ENCODE measurements at places on chromosomes 4 and X.

GRCh38 chrX:118513120-118513898, 17.7 kb downstream of the DOCK11 start:
- ATAC-seq = no peak

DNA sequence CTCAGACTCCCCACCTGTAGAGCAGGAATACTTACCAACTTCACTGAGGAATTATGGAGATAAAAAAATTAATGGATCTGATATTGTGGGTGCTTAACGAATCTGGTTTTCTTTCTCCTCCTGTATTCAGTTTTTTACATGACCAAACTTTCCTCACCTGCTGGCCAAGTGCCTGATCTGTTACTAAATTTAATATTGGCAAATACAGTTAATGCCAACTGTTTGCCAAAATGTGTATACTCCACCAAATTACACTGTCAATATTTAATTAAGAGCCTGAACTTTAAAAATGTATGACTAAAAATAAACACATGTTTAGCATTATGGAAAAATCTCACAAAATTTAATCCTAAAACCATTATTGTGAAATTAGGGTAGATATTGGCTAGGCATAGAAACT, 3.3 kb downstream of the PGRMC2 start:
- ATAC-seq = no peak

DNA sequence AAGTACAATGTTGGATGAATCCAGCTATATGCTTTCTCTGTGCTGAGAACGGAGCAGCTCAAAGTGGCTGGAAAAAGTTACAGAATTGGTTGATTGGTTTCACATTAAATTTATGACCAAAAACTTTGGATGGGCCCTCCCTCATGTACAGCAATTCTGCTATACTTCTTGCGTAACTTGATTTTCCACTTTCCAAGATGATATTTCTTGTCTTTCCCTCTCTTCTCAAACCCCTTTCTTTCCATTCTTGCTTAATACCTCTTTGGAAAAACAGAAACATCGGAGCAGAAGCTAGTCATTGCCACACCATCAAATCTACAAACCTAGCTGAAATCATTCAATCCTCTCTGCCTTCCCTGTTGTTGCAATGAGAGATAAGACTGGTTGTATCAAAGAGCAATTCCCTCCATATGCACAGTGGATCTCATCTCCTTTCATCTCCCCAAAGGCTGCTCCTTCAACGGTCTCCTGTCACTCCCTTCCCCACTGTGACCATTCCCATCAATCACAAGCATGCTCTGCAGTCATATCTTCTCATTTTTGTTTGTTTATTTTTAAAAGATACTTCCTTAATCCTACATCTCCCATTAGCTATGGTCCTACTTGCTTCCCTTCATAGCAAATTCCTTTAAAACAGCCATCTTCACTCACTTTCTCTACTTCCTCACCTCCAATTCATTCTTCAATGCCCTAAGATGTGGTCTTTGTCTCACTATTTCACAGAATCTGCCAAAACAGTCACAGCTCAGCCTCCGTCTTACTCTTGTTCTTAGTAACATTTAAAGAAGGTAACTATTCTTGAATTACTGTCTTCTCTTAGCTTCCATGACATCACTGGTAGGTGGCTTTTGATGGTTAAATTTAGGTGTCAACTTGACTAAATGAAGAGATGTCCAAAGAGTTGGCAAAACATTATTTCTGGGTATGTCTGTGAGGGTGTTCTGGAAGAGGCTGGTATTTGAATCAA, 145.5 kb downstream of the FAM13A start:
- ATAC-seq = no peak

DNA sequence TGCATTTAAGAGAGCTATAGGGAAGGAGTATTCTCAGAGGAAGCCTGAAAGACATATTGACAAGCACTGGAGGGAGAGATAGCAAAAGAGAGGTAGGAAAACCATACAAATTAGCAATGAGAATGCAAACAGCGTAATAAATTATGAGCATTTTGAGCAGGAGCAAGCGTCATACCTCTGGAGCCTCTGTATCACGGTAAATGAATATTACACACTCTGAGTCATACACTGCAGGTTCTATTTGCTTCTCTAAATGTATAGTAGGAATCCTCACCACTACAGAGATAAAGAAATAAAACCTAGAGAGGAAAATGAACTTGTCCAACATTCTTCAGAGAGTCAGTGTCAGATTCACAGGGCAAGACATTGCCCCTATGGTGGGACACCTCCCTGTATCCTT, 46.4 kb upstream of the GABRE start:
- peak; percentile 67 for ATAC-seq

DNA sequence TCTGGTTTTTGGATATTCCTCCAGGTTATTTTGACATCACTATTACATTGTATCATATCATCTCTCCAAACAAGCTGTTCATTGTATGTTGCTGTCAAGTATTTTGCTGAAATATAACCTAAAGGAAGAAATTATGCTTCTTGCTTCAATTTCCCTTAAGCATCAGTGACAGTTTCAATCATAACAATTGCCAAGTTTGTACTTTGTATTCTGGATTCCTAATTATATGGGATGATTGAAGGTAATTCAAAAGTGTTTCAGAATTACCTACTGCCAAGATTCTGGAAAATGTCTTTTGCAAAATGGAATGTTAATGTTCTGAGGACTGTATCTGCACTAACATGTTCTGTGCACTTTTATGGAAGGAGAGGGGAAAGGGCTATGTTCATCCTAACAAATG, 228.7 kb downstream of the PRDM5 start:
- no peak for ATAC-seq

All from esophagus mucosa (tissue), 1 donor.